Fibroblast of skin of abdomen (primary cell): ENCODE measurements at places on chromosomes 1 and 21.

GRCh38 chr1:203477748-203478147 lies 2.1 kb downstream of the PRELP start:
- no peak for DNase-seq

DNA sequence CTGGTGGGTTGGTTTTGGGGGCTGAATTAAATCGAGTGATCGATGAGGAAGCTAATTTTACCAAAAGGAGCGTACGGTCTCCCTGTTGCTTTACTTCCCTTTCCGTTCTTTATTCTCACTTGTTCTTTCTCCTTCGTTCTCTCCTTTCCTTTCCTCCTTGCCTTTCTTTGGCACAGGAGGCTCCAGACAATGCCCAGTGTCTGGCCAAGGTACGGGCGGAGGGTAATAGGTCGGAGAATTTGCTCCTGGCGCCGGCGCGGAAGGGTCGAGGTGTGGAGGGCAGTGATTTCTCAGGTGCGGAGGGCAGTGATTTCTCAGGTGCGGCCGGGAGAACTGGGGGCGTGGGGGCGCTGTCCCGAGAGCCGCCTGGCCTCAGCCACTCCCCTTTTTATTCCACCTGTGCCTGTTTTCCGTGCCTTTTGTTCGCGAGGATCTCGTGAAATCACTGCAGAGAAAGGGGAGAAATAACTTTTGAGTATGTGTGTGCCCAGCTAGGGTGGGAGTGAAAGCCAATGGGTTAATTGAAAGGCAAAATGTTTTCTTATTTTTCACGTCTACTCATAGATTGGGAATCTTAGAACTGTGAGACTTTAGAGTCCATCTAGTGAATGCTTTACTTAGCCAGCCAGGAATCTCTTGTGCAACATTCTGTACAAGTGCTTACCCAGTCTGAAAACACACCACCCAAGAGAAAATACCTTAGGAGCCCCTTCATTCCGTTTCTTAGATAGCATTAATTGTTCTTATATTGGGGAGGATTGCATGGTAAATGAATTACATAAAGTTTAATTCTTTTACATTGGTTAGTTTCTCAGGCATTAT lies 1.3 kb downstream of the FNBP1L start:
- DNase-seq = peak; percentile 41

GRCh38 chr1:207850621-207851407 lies 60.1 kb downstream of the CD34 start:
- no peak for DNase-seq

DNA sequence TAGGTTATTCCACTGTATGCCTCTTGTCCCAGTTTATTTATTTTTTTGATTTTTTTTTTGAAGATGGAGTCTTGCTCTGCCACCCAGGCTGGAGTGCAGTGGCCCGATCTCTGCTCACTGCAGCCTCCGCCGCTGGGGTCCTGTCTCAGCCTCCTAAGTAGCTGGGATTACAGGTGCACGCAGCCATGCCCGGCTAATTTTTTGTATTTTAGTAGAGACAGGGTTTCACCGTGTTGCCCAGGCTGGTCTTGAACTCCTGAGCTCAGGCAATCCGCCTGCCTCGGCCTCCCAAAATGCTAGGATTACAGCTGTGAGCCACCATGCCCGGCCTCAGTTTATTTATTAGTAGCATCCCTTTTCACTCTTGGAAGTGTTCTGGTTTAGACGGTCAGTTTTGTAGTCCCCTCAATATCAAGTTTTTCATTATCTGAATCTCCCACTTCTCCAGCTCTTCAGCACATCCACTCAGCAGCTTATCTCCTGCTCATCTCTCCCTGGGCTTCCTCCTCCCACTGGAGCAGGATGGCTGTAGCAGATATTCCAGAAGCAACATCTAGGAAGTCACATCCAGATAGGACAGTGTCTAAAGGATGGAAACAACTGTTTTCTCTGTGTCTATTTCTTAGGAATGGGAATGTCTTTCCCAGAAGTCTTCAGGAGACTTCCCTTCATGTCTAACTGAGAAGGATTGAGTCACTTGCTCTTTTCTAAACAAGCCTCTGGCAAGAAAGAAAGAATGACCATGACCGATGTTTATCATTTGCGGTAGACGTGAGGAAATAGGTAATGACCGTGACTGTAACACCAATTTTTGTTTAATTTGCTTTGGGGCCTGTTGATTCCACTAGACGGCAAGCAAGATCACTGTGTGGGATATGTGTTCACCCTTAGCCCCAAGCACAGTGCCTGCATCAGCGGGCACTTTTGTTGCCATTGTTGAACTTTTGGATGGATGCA lies 14.4 kb downstream of the CCDC190 start:
- no peak for DNase-seq

DNA sequence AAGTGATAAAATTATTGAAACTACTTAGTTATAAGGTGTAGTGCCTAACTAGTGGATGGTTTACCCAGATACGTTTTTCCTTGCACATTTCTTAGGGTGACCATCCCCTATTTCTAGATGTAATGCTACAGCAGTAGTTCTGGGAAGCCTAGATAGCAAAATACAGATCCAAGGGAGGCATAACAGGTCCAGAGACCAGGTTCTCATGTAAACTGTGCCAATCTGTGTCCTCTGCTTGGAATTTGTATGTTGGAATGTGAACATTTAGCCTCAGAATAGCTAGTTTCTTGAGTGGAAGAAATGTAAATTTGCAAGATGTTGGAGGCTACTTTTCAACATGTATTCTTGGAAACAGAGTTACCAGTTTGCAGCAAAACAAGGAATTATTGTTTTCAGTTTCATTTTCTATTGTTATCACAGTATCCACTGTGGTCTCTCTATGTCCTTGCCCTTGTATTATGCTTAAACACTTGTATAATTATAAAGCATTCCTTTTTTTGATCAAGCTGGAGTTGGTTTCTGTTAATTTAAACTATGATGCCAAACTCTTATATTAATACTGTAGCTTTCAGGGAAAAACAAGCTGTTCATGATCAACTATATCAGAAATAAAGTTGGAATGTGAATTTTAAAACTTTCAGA lies 102.0 kb upstream of the BRINP3 start:
- DNase-seq = peak; percentile 1

DNA sequence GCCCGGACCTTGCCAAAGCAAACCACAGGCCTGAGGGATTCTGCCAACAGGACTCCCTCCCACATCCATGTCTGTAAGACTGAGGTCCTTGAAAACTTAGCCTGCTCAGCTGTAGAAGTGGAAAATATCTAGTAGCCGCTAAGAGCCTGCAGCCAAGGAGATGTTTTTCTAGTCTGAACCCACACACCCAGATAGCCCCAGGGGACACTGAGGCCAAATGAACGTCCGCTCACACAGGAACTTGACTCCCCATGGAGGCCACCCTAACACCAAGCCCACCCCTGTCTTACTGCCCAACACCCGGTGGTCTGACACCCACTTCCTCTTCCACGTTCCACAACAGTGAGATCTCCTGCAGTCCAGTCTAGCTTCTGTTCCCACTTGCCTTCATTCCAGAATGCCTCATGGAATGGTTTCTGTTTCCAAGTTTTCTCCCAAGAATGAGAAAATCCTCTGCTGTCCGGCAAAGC lies 174.8 kb downstream of the PLPP3 start:
- DNase-seq = no peak

DNA sequence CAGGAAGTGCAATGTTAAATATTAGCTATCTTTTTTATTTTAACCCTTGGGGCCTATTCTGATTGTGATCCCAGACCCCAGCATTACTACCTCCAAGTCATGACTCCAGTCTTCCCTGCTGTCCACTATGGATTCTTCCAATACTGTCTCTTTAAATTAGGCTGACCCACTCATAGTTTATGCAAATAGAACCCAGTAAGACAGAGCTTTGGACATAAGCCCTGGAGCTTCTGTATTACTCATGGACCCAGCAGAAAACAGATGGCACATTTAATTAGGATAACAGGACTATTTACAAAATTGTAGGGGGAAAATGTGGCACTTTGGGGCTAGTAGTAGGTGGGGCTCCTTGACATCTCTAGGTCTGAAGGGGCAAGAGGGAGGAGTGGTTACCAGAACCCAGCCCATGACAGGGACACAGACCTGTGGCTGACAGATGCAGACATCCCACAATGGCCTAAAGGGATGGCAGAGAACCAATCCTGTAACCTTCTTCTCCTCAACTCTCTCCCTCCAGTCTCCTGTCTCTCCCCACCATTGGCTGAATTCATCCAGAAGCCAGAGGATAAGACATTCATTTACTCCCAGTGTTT lies 233.5 kb downstream of the OMA1 start:
- no peak for DNase-seq

- DNase-seq = peak; percentile 75
Observed at GRCh38 chr1:101291562-101292380, 55.0 kb downstream of the S1PR1 start.

DNA sequence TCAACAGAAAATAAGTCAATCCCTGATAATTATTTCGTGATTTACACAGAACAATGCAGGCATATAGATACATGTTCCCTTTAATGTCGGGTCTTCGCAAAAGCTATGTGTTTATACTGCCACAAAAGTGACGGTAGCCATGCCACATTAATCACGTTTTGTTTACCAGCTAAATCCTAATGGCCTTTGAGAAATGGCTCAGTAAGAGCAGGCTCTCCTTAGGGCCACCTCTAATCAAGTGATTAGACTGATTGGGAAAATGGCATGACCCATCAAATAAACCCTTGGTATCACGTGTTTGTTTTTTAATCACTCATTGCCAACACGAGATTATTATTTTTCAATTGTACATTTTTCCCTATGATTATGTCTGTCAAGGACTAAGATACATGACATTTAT lies 102.0 kb upstream of the USP25 start:
- no peak for DNase-seq

DNA sequence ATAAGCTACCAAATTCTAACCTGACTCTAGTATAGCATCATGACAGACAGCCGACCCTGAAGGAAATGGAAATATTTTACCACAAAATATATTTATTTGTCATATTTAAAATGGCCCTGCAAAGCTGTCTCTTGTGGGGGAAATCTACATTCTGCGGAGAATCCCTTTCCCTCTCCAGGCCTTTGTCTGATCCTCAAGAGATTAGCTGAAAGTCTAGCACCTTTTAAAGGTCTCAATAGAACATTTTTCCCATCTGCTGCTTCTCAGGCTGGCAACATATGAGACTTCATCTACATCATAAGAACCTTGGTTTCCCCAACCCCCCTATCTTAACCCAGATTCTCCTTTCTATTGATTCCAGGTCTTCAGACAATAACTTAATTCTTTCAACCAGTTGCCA lies 1.7 kb upstream of the OR11L1 start:
- DNase-seq = no peak

- DNase-seq = peak; percentile 60
Observed at GRCh38 chr1:29264773-29265389, 28.6 kb downstream of the PTPRU start.

DNA sequence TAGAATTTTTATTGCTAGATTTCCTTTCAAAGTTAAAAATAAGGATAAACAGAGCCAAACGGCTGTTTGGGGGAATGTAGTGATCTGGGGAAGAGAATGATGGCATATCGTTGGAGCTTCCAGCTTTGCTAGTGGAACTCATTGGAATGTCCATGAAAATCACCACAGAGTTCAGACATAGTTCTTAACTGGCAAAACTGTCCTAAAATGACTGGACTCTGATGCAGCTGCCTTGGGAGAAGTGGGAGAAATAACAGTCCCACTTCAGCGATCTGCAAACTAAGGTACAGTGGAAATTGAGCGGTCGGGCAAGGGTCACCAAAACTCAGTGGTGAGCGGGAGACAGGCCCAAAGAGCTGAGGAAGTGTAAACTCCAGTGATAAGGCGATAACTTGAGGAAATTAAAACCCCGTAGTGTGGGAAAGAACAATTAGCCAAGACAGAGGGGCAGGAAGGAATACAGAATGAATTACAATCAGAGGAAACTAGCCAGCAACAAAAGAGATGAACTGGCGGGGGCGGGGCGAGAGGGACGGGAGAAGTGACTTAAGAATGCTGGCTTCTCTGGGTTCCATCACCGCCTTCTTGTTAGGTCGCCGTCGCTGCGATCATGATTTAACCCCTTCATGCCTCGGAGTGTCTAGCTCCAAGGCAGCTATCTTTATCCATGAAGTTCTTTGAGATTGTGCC lies 89.8 kb upstream of the ARHGAP29 start:
- DNase-seq = peak; percentile 36

DNA sequence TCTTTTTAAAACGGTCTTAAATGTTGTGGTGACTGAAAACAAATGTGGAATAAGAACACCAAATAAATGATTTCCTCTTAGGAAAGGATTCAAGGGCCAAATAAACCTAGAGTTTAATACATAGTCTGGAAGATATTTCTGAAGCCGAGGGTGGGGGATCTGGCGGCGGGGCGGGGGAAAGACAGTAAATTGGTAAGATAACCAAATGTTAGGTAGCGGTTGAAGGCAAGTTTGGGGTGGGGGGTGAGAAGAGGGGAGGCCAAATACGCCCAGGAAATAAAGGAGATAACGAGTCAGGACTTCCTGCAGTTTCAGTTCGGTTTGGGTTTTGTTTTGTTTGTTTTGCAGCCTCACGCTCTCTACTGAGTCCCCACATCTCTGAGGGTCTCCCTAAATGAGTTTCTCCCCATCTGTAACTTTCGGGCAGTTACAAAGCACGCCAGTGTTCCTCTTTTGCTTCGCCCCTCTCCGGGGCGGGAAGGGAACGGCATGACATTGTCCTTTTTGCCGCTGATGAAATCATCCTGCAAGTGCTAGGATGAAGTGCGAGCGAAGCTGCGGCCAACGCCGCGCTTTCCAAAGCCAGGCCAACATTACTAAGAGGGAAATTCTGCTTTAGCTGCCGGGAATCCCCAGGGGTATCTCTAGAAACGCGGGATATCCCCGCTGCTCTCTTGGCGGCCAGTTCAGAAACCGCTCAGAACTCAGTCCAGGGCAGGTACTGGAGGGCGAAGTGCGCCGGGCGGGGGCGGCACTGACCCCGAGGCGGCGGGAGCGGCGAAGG lies 844 bp downstream of the NIBAN1 start:
- DNase-seq = peak; percentile 88

- DNase-seq = no peak
Observed at GRCh38 chr1:20321573-20321972, 30.9 kb downstream of the VWA5B1 start.

DNA sequence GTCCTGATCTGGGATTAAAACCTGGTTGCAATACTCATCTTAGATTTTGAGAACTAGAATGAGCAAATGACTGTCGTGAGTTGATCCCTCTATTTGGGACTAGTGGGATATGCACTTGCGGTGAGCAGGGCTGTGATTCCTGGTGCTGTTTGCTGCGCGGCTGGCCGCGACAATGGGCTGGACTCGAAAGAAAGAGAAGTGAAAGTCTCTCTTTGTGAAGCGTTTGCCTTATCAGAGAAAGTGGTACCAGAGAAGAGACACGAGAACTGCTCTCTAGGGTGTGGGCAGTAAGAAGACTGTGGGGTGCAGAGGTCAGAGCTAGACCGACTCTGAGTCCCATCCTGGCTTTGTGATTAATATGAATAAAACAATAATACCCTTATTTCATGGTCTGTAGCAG lies 8.6 kb downstream of the ST6GALNAC3 start:
- no peak for DNase-seq
